GM04504 (cell line): ENCODE measurements at places on chromosomes 1 and 21.

- DNase-seq, result no peak
These were observed 1.9 kb upstream of the COL8A2 start for GRCh38 chr1:36126797-36127500.

DNA sequence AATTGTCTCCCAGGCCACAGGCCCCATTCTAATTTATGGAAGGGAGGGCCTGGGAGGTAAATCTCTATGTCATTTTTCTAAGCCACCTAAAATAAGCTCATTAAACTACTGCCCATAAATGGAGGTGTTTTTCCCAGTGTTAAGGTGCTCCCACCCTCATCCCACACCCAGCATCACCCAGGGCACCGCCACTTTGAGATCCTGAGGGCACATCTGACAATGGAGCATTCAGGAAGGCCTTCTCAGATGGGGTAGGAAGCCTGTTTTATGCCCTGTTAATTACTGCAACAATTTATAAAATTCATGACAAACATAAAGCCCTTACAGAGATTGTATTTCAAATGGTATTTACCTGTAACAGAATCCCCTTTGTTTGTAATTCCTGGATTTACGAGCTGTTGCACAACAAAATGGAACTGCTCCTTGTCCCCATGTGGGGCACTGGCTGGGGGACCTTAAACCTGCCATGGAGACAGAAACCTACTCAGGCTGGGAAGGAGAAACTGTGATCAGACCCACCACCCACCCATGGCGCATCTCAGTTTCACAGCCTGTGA lies 319.5 kb upstream of the USP24 start:
- DNase-seq, result no peak

DNA sequence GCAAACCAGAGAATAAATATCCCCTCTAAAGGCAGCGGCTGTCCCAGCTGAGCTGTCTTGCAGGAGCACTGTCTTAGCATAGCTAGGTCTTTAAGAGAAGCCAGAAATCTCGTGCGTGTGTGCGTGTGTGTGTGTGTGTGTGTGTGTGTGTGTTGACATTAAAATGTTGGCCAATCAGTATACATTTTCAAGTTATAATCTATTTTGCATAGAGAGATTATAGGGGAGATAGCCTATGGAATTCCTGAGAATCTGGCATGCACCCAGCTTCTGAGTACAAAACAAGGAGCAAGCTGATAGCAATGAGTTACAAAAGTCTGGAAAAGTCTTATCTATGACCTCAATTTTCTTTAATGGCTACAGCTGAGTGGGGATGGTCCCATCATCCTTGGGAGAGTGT lies 17.7 kb downstream of the METTL13 start:
- no peak for DNase-seq

- peak; percentile 22 for DNase-seq
These were observed 7.4 kb upstream of the MPL start for GRCh38 chr1:43329995-43330751.

- DNase-seq, result no peak
These were observed 28.3 kb upstream of the GORAB start for GRCh38 chr1:170503665-170504064.

- no peak for DNase-seq
These were observed 61.3 kb upstream of the DIP2A start for GRCh38 chr21:46397211-46397905.

GRCh38 chr1:155000726-155001424 lies 1.7 kb upstream of the ZBTB7B start:
- peak; percentile 55 for DNase-seq

- DNase-seq, result no peak
These were observed 6.9 kb downstream of the PLPP3 start for GRCh38 chr1:56572334-56573050.

GRCh38 chr1:247212012-247212411 lies 40.2 kb upstream of the ZNF124 start:
- DNase-seq, result no peak

- no peak for DNase-seq
These were observed 20.4 kb upstream of the SRSF4 start for GRCh38 chr1:29202053-29202452.

- peak; percentile 54 for DNase-seq
These were observed at the start of gene SPOCD1 for GRCh38 chr1:31815752-31816500. SPOCD1 (minus strand) TSS chr1:31816022; CDS start chr1:31815333, 689 bp downstream.

DNA sequence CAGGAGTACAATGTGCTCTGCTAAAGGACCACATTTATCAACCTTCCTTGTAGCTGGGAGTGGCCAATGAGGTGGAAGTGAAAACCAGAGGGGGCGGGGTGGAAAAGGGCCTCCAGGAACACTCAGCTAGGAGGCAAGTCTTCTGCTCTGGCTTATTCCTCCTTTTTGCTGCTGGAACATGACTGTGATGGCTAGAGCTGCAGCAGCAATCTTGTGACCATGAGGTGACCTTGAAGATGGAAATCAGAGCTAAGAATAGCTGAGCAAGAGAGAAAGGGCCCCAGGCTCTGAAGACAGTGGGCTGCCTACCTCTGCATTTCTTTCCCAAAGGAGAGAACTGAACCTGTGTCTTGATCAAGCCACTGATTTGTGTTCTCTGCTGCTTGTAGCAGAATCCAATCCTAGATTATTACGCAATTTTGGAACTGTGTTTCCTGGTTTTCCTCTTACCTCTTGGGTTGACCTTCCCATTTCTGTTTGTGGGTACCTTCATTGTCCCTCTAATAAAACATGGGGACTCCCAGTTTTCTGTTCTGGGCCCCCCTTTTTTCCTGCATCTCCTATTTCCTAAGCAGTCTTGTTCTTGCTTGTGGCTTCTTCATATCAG lies 36.4 kb upstream of the WNT4 start:
- DNase-seq, result no peak

DNA sequence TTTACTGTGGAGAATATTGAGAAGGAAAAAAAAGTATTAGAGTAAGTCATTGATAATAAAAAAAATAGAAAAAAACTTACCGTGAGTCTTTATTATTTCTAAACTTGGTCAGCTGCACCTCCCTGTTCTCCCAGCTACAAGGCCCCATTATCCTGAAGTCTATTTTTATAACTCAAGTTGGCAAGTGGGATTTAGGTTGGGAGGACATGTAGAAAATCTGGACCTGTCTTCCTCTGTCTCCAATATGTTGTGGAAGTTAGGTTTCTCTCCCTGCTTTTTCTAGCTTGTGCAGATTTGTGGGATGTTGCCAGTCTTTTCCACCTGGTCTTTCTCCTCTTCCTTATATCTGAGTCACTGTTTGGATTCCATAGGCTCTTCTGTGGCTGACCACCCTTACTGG lies 361.4 kb downstream of the HLX start:
- no peak for DNase-seq

GRCh38 chr1:3869751-3870301 lies 12.6 kb downstream of the DFFB start:
- DNase-seq, result no peak

GRCh38 chr1:172298141-172298540 lies 122.3 kb upstream of the C1orf105 start:
- no peak for DNase-seq

DNA sequence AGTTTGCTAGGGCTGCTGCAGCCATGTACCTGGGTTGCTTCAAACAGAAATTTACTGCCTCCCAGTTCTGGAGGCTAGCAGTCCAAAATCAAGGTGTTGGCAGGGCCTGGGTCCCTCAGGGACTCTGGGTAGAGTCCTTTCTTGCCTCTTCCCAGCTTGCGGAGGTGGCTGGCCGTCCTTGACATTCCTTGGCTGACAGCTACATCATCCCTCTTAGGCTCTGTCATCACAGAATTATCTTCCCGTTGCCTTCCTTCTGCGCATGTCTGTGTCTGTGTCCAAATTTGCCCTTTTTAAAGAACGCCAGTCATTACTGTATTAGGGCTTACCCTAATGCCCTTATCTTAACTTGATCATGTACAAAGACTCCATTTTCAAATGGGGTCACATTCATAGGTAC lies 37.6 kb upstream of the PGBD5 start:
- no peak for DNase-seq

DNA sequence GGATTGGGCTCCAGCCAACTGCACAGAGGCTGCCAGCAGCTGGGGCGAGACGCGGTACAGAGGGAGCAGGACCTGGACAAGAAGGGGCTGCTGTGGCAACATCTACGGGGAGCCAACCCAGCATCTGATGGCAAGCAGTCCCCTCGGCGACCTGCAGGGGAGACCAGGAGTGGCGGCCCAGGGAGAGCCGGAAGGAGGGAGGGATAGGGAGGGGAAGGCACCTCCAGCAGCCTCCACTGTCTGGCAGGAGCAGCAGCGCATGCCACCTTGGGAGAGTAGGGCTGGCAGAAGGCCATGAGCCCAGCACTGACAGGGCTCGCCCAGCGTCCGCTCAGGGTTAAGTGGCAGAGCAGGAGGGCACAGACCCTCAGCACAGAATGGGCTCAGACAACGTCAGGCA lies 17.3 kb downstream of the CHD5 start:
- no peak for DNase-seq

DNA sequence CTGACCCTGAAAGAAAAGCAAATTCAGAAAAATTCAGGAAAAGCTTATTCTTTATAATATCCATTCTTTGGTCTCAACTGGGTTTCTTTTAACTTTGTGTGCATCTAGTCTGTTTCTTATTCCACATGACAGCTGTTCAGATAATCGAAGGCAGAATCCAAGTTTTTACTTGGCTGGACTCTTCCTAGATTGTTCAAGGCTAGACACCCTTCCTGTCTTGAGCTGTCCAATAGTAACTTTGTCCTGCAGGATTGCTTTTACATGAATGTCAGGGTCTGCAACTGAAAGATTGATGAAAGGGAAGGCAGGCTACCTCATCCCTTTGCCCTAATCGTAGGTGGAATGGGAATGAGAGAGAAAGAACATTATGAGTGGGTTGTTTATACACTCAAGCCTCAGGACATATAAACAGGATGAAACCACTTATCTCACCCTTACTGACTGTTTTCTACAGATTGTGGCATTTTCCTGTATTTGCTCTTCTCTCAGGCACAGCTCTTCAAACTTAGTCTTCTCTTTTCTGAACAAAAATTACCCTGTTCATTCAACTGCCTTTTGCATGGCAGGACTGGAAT lies 76.9 kb downstream of the LEPR start:
- no peak for DNase-seq

DNA sequence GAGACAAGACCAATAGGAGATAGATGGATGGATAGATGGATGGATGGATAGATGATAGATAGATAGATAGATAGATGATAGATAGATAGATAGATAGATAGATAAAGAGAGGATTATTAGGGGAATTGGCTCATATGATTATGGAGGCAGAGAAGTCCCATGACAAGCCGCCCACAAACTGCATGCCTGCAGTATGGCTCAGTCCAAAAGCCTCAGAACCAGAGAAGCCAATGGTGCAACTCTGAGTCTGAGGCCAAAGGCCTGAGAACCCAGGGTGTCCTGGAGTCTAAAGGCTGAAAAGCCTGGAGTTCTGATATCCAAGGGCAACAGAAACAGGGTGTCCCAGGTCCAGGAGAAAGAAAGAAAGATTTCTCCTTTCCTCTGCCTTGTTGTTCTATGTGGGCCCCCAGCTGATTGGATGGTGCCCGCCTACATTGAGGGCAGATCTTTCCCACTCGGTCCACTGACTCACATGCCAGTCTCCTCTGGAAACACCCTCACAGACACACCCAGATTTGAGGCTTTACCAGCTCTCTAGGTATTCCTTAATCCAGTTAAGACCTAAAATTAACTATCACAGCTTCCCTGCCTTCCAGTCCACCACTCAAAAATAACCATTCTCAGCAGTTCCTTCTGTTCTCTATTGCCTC lies 39.6 kb upstream of the IRF2BP2 start:
- no peak for DNase-seq

DNA sequence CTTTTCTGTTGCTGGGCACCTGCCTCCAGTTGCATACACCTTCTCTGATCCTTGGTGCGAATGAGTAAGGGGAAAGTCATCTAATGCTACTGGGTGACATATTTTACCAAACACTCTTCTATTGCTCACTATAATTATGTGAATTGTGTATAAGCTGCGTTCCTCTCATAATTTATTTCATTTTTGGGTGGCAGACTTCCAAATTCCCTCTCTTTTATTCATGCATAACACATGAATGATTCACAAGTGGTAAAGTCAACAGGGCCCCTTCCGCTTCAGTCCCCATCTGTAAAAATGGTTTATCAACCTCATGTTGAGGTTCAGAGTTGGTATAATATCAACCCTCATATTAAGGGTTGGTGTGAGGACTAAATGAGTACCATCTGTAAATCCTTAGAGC lies 3.2 kb upstream of the QSOX1 start:
- peak; percentile 75 for DNase-seq

DNA sequence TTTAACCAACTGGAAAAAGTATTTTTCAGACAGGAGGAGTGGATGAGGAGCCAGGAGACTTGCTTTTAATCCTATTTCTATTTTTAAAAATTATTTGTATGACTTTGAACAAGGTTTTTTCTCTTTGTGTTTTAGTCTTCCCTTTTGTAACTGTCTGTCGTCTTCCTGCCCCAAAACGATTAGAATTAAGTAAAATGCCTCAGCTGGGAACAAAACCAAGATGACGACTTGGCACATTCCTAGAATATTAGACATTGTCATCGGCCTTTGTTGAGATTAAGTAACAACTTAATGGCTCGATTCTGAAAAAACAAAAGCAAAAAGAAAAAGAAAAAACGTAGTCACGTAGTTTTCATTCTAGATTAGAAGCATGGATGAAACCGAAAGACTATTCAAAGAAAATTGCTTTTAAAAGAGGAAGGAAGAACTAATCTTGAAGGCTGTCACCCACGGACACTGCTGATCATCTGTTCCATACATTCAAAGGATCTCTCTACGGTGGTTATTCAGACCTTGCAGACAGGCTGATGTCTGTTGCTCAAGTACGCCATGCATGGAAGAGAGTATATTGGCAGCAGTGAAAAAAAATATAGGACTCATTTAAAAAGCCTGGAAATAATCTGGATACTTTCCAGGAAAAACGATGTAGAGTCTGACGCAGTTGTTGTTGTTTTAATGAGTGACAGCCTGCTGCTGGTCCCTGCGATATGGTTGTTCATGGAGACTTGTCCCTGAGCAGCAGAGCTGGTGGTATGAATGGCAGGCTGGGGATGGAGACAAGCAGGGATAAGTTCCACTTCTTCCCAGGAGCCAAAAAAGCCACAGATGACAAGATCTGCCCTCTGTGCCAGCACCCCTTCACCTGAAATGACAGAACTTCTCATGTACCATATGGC lies 16.8 kb downstream of the GNG4 start:
- DNase-seq, result peak; percentile 30

DNA sequence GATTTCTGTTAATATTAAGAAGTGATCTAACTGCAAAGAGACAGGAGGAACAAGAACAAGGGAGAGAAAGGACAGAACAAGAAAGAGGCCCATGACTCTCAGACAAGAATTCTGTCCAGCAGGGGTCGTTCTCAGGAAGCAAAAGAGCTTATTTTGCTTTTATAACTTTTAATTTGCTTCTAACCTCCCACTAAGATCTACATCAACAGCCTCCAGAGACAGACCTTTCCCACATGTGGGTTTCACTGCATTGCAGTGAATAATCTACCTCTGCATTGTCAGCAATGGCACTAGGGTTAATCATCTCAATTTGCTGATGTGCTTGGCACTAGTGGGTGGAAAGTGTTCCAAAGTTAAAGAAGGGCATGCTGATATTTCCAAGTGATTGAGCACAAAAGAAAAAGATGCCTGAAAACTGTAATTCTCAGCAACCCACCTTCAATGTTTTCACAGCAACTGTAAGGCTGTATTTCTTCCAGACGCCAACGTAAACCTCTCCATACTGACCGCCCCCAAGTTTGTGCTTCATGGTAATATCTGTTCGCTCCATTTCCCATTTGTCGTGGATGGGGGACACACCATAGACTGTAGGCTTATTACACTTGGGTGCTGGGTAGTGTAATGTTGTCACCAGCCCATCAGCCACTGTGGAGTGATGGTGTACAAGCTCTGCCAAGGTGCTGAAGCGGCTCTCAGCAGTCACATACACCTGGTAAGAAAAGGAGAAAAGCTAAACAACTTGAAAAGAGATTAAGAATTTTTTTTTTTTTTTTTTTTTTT lies 39.5 kb downstream of the TOR3A start:
- DNase-seq, result no peak

GRCh38 chr1:5342172-5342571 lies 650.1 kb downstream of the NPHP4 start:
- no peak for DNase-seq
